Stimulated activated CD4-positive, alpha-beta T cell treated with anti-CD3 and anti-CD28 coated beads, TNF-alpha, amount 100 ng/mL, for 1 hour (primary cell): ENCODE measurements at places on chromosomes 6 and 20.

- DNase-seq: no peak
Measured at GRCh38 chr6:141990840-141991239, 141.9 kb upstream of the GJE1 start.

DNA sequence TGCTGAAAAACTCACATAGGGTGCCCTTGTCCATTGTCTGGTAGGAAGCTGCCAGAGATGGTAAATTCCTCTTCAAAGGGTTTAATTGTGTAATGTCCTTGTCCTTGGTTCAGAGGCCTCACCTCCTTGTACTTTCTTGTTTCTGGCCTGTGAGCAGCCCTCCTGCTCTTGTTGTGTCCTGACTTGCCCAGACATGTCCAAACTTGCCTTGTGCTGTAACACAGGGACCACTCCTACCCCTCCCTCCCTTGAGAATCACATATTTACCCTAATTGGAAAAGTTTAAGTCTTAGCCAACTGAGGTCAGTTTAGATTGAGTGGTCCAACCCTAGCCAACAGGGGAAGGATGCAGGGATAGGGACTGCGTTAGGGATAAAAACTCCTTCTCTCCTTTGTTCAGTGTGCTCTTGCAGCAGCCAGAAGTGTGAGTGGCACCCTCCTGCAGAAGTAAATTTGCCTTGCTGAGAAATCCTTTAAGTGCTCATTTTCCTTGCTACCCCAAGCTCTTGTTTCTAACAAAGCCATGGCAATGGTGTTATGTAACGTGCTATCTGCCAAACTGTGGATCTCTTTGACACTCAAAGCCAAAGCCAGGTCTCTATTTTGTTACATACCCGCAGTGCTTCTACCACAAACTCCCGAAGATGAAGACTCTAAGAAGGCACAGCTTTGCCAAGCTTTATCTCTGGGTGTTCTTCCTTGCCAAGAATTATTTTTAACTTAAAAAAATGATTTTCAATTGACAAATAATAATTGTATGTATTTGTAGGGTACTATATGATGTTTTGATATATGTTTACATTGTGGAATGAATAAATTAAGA is 414.5 kb downstream of the ESR1 start:
- no peak for DNase-seq

- no peak for DNase-seq
Measured at GRCh38 chr20:59421089-59421488, 120.7 kb downstream of the EDN3 start.

DNA sequence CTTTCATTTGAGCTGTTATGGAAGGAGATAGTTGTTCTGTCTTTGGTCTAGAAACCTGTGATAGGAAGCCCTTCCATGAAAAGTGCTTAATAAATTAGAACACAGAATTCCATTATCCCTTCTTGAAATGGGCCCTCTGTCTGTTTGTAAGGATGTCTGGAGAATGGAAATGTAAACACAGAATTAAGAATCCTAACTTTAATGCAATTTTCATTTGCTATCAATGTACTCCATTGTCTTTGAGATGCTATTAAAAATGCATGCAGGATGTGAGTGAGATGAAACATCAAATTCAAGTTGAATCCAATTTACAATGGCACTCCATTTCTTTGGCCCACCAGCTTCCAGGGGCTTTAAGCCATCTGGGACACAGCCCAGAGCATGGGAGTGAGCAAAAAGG is 13.9 kb upstream of the AARS2 start:
- no peak for DNase-seq

DNA sequence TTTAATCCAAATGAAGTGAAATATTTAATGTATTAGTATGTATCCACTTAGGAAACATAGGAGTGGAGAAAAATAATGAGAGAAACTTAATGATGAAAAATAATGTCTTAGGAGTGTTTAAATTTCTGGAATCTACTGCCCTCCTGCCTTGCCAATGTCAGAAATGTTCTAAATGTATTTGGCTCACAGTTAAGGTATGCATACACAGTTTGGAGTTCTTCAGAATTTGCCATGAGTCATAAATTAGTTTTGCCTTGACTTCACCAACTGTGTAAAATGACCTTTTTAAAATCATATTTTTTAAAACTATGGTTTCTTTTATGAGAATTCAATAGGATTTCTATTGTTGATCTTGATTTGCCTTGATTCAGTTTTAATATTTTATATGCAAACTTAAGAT is 191.7 kb upstream of the HSF2 start:
- DNase-seq: no peak

DNA sequence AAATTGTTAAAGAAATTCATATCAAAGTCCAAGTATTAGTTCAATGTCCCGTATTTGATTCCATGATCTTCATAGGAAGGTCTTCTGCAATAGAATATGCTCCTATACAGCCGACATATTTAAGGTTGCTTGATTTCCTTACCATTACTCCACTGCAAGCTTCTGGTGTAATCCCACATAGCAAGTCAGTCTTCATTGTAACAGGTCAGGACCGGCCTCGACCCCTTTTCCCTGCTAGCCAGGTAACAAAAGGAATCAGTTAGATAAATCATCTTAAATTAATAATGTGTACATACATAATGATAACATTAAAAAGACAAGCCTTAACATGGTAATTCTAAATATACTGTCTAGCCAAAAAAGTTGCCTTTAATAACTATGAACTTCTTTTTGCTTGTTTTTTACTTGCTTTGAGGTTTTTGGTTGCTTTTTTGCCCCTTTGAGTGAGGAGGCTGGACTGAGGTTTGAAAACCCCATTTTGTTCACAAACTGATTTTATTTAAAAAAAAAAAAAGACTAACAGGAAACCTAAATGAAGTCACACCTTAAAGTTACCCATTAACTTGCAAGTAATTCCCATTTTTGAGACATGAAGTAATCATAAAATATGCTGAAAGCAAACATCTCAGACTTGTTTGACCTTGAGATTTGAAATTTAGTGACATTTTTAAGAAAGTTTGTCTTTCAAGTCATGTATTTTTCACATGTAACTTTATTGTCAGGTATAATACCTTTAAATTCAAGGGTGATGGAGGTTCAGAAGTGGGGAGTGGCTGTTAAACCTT is 19.2 kb upstream of the SNX14 start:
- DNase-seq: no peak

DNA sequence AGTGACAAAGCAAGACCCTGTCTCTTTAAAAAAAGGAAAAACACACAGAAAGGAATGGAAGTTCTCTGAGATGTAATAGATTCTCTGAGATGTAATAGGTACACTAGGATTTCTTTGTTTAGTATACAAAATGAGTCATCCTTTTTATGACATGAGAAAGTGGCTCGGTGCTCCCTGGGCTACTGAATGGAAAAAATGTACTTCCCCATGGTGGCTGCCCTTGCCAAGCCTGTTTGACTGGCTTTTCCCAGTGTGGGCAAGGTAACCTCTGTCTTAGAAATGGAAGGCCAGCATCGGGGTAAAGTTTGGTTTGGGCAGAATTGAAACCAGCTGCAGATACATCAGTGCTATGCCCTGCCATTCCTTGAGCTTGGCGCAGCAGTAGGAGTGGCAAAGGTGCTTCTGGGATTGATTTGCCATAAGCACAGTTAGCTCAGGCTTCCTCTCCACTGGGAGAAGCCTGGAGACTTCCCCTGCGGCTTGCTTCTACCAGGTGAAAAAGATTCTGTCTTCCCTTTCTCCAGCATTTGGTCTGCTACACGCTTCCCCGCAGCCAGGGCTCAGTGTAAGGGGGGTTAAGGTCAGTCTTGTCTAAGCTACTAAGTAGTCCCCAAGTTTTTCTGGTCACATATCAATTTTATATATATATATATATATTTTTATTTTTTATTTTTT is 24.5 kb downstream of the ARFGEF2 start:
- no peak for DNase-seq

DNA sequence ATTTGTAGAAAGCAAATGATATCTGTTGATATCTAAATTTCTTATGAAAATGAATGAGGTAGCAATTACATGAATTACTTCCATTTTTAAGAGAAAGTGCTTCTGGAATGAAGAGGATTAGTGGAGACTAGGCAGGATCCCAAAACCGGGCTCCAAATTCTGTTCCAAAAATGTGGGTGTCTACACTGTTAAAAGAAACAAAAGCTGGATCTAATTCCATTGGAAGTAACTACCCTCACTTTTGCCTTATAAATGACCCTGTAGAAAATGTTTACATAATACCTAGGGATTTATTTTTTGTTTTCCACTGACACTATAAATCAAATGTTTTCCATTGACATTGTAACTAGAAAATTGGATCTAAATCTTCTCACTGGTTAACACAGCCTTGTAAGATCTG is 454.9 kb upstream of the JARID2 start:
- no peak for DNase-seq

GRCh38 chr20:61966492-61967244 is 99.0 kb downstream of the TAF4 start:
- no peak for DNase-seq

DNA sequence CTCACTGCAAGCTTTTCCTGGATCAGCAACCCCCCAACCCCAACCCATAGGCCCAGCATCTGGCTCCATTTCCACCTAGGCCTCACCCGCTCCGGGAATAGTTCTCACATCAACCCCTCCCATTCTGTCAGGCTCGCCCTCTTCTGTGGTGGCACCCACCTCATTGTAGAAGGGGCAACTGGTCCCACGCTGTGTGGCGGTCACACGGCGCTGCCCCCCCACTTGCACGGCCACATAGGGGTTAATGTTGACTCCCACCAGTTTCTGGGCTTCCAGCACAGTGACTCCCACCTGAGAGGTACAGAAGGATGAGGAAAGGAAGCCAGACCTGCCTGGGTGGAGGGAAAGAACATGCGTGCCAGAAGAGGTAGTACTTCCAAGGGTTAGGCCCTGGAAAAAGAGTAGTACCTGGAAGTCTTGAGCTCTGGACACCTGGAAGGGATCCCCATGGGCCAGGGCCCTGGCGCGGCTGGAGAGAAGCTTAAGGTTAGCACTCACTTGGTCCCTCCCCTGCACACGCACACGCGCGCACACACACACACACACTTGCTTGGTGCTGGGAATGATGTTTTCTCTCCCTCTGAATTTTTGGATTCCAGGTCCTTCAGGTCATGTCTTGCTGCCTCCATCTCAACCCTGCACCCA is 12.7 kb upstream of the SPAG4 start:
- DNase-seq: no peak

DNA sequence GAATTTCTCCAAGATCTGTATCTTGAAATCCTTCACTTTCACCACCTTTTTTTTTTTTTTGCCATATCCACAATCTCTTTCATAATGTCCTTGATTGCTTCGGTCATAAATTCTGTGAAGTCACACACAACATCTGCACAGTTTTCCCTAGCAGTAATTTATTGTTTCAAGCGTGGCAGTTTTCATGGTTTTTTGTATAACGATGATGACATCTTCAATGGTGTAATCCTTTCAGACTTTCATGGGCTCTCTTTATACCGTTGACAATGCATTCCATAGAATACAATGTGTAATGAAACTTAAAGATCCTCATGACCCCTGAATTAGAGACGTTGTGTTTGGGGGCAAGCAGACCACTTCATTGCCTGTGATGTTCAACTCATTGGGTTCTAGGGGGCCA is 693.1 kb downstream of the PTPRT start:
- DNase-seq: no peak

GRCh38 chr20:62120990-62121775 is 1.1 kb upstream of the LSM14B start:
- DNase-seq: no peak

DNA sequence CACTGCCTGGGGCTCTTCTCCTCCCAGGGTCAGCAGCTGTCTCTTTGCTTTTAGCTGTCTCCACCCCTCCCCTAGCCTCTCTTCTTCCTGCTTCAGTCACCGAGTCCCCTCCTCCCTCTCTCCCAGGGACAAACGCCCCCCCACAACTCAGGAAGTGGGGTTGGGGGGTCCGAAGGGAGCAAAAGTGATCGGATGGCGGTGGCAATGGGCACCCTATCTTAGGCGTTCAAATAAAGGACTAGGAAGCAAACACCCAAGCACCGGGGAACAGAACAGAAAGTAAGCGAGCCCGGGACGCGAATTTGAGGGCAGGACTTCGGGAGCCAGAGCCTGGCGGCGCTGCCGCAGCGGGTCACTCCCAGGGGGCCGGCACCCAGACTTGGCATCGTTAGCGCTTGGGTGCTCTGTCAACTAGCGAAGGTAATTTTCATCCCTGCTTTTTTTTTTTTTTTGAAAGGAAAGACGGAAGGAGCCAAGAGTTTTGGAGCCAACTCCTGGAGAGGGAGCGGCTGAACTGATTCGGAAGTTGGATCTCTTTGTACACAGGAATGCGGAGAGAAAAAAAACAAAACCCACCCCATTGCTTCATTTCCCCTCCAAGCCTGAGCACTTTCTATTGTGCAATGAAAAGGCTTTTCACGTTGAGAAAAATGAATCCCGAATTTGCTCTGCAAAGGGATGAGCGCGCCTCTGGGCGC is 815 bp upstream of the ITPR3 start:
- no peak for DNase-seq

GRCh38 chr6:165858586-165858985 is 195.5 kb upstream of the PDE10A start:
- DNase-seq: no peak

- DNase-seq: no peak
Measured at GRCh38 chr6:142412658-142413057, 110.9 kb downstream of the ADGRG6 start.
